ENCODE measurements at places on chromosomes 5 and 9. TPM values are rescaled to one million over a fixed set of nuclear protein-coding genes. Genes with fewer than 3 reads are reported as not detected.

The SNCAIP gene
- polyA plus RNA-seq = 28.8 TPM

The SLC1A1 gene
- polyA plus RNA-seq = 18.7 TPM

- DNase-seq = no peak
Measured at GRCh38 chr9:127200106-127200862, 64.3 kb upstream of the GARNL3 start.

DNA sequence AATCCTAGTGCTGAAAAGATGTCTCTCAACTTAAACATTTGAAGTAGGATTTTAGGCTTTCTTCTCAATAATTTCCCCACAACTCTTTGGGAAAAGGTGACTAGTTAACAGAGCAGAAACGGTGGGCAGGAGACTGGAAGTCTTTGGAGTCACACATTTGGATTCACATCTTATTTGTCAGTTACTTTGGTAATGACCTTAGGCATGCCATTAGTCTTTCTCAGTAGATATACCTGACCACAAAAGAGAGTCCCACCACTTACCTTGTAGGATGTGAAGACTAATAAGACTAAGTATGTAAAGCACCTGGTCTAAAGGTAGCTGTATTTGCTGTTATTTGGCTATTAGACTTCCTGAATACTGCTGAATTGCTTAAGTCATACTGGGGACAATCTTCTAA lies 35.4 kb downstream of the DAP start:
- no peak for DNase-seq

DNA sequence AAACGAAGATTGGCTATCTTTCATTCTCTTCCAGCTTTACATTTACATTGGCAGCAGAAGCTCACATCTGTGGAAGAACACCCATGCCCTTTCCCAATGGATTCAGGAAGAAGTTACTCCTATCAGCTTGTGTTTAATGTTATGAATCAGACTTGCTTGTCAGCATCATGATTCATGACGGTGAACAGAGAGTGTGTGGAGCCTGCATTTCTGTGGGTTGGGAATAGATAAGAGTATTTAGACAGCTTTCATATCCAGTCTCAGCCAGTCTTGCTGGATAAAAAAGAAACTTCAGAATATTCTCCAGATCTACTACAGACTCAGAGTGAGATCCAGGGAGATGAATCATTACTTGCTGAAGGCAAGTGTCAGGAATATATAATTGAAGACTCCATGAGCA lies 812.9 kb upstream of the ZNF608 start:
- DNase-seq = no peak

GRCh38 chr9:134066526-134066912 lies 1.3 kb downstream of the BRD3 start:
- no peak for DNase-seq

DNA sequence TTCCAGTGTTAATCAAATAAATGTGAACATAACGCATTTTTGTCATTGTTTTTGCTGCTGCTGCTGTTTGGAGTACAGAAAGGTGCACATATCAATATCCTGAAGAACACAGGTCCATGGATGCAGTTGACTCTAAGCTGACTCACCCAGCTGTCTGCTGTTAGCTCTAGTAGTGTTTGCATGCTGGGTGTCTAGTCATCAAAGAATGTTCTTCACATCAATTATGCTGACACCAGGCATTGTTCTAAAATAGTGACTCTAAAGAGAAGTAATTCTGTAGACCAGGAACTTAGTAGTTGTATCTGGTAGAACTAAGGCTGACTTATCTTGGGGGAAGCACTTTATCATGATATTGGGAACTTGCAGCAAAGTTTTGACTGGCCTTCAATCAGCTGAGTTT lies 55.7 kb upstream of the DPYSL3 start:
- DNase-seq = no peak

DNA sequence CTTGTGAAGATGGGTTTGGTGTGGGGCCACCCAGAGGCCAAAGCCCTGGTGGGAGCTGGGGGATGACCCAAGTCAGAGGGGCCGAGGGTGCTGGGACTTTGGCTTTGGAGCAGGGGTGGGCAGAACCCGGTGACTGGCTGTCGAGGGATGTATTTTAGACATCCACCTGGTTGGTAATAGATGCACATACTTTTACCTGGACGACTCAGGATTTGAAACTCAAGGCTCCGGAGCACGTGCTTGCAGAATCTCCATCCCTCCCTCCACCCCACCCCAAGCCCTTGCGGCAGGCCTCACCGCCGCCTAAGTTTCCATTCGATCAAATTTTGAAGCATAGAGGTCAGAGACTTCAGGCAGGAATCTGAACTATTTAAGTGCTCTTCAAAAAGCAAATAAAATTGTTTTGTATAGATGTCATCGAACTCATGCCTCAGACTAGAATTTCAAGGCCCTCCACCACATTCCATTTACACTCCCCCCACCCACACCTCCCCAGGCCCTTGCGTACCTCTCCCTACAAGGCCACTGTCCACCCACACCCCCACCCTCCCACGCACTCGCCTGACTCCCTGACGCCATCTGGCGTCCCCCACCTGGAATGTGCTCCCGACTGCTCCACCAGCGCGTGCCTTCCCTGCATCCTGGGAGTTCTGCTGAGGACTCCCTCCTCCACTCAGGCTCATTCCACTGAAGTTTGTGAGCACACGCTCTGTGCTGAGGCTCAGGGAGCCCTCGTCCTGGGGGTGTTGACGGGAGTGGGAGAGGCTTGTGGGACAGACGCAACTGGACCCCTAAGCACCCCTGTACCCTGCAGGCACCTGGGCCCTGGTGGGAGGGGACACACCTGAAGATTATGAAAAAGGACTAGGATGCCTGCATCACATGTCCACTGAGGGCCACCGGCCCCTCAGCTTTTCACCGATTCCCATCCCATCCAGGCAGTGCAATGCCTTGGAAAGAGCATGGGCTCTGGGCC lies 56.4 kb upstream of the RPL26L1 start:
- no peak for DNase-seq

All from renal cortex interstitium (tissue), 15 donors.